ENCODE measurements at places on chromosomes 1 and 21.

DNA sequence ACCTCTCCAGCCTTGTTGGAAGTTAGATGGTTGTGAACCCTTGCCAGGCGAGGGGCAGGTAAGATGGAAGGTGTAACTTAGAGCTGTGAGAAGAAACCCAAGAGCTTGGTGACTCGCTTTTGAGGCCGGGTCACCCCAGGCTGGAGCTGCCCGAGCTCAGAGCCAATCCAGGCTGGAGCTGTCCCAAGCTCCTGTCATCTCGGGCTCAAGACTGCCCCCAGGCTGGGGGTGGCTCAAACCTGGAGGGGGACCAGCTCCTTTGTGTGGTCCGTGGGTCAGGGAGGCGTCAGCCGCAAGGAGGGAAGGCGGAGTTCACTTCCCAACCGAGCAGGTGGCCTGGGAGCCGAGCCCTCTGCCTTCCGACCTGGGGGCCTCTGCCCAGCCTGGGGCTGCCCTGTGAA, 2.0 kb downstream of the HUNK start:
- no peak for DNase-seq

GRCh38 chr1:52403566-52404115, 582 bp downstream of the ORC1 start:
- DNase-seq: peak; percentile 40

GRCh38 chr1:197076585-197076984, 9.5 kb upstream of the F13B start:
- DNase-seq: no peak

GRCh38 chr1:152442301-152442700, 28.2 kb upstream of the CRNN start:
- no peak for DNase-seq

GRCh38 chr1:18768086-18768485, 91.4 kb downstream of the TAS1R2 start:
- DNase-seq: no peak

- DNase-seq: no peak
Measured at GRCh38 chr1:113540335-113540734, 150.0 kb downstream of the MAGI3 start.

Data from HTR-8/SVneo (cell line).